ENCODE measurements at places on chromosomes 6 and 20.

GRCh38 chr20:32289661-32290431 is 12.4 kb downstream of the KIF3B start:
- no peaks in the 10 kb centered on the region for H3K27me3 ChIP-seq
- no peaks in the 10 kb centered on the region for H3K36me3 ChIP-seq
- H3K4me3 ChIP-seq = no peak overlapping the region
- H3K4me1 ChIP-seq = peaks cover 27% of the 10 kb centered on the region
- no peak overlapping the region for H3K27ac ChIP-seq
- no peak for DNase-seq

GRCh38 chr6:44100088-44100550 is 27.1 kb downstream of the MRPL14 start:
- H3K27me3 ChIP-seq = no peaks in the 10 kb centered on the region
- H3K27ac ChIP-seq = no peak overlapping the region
- H3K4me1 ChIP-seq = peaks cover 17% of the 10 kb centered on the region
- peaks cover 4% of the 10 kb centered on the region for H3K36me3 ChIP-seq

DNA sequence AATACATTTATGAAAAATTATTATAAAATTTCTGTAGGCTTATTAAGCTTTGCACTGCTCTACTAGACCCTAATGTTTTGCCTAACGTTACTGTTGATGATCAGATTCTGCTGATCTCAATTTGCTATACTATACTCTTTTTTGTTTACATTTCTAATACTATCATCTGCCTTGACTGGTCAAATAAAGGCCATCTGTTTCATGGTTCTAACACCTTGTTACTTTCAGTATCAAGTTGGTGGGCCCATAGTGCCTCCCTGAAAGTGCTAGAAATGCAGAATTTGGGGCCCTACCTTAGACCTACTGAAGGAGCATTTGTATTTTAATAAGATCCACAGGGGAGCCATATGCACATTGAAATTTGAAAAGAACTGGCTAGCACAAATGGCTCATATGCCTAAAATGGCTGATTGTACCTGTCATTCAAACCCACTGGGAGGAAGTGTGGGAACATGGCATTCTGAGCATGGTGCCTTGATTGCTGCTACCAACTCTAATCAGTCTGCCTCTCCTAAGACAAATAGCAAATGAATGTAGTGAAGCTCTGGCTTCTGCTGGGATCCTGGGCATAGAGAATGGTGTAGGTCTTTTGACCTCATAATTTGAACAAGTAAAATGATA is 199.1 kb upstream of the BTBD3 start:
- H3K27ac ChIP-seq = no peak overlapping the region
- H3K4me1 ChIP-seq = no peaks in the 10 kb centered on the region
- no peak overlapping the region for H3K4me3 ChIP-seq
- no peaks in the 10 kb centered on the region for H3K36me3 ChIP-seq
- no peaks in the 10 kb centered on the region for H3K27me3 ChIP-seq
- DNase-seq = no peak

DNA sequence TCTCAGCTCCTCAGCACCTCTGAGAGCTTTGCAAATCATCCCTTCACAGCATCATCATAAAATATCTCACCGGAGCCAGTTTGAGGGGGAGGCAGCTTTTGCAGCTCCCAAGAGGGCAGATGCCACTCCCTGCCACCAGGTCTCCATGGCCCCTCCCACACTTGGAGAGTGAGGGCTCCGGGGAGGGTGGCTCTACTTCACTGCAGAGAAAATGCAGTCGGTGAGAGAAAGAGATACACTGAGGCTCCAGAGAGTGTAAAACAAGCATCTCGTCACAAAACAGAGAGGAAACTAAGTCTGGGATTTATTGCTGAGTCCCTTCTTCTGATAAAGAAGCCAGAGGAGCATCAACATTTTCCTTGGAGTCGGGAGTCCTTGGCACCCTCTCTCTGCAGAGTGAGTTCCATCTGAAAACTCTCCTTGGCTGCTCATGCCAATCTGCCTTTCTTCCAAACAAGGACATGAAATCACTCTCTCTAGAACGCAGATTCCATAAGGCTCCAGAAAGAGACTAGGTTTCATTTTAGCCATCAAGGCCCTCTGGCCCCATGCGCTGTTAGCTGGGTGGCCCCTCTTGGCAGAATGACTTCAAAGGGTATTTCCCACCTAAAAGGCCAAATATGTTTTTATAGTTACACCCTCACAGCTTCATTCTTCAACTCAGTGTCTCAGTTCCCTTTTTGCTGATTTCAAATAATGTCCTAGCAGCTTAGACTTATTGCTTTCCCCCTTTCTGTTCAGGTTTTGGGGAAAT is 70.6 kb upstream of the F13A1 start:
- no peak overlapping the region for H3K4me3 ChIP-seq
- H3K4me1 ChIP-seq = no peaks in the 10 kb centered on the region
- no peaks in the 10 kb centered on the region for H3K36me3 ChIP-seq
- H3K27me3 ChIP-seq = peaks cover 6% of the 10 kb centered on the region
- no peak for DNase-seq

- peaks cover 6% of the 10 kb centered on the region for H3K27me3 ChIP-seq
- H3K4me3 ChIP-seq = no peak overlapping the region
- H3K36me3 ChIP-seq = no peaks in the 10 kb centered on the region
- peaks cover 21% of the 10 kb centered on the region for H3K4me1 ChIP-seq
These were observed 143.6 kb upstream of the TNFAIP3 start for GRCh38 chr6:137723273-137724017.

DNA sequence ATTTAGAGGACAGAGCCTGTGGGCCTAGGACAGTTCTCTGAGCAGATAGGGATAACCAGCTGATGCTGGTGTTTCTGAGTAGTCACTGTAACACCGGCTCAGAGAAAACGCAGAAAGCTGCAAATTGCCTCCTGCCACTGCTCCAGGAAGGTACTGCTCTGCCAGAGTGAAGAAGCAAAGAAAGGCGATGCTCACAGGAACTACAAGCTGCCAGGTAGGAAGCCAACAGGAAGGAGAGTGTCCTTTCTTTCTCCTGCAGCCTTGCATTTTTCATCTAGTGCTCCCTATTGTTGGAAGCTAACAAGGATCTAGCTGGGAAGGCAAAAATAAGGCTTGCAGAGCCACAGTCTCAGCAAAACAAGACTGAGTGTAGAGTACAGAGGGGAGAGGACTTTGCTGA is 70.7 kb upstream of the RAB32 start:
- H3K27me3 ChIP-seq = no peaks in the 10 kb centered on the region
- H3K4me3 ChIP-seq = no peak overlapping the region
- DNase-seq = no peak
- H3K36me3 ChIP-seq = no peaks in the 10 kb centered on the region

DNA sequence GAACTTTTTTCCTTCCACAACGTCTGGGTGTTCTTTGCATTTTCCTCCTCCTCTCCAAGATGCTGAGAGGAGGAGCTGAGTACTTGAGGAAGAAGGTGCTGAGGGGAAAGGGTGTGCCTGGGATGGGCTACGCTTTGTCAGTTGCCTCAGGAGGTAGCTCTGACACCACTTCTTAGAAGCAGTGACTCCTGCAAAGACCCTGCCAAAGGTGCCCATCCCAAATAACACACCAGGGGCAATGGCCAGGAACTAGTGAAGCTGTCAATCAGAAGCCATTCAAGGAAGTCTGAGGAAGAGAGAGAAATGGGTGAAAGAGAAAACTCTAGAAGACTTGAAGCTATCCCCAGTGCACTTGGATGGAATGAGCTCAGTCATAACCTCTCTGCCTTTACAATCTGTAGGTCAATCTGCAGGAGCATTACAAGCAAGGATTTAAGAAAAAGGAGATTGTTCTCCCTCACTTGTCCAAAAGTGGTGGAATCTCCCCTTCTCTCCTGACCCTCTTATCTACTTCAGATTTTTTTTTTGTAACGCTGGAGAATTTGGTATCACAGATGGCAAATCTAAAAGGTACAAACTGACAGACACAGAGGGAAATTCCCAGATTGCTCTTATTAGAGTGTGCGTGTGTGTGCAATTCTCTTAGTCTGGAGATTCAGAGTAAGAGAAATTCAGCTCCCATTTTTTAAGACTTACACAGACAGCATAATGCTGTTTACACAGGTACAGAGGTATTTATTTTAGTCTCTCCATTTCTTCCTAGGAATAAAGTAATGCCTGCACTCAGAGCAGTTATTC is 242.6 kb downstream of the GMPR start:
- peaks cover 5% of the 10 kb centered on the region for H3K27me3 ChIP-seq
- no peak for DNase-seq
- H3K4me3 ChIP-seq = peak overlapping the region; percentile 7
- peak overlapping the region; percentile 92 for H3K27ac ChIP-seq
- H3K36me3 ChIP-seq = peaks cover 10% of the 10 kb centered on the region

DNA sequence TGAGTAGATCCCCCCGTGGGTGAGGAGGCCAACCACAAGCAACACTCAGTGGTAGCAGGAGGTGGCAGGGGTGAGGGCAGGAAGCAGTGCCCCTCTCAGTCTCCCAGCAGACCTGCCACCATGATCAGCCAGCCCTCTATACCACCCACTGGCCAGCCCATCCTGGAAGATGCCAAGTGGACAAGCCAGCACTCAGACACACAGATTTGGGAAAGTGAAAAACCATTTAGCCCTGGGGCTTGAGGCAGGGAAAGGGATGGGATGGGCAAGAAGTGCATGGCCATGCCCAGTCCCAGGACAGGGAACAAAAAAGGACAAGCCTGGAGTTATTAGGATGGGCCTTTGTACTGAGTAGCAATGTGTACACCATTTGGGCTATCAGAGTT is 76.9 kb downstream of the HFE start:
- DNase-seq = no peak
- no peak overlapping the region for H3K4me3 ChIP-seq
- peaks cover 38% of the 10 kb centered on the region for H3K4me1 ChIP-seq

DNA sequence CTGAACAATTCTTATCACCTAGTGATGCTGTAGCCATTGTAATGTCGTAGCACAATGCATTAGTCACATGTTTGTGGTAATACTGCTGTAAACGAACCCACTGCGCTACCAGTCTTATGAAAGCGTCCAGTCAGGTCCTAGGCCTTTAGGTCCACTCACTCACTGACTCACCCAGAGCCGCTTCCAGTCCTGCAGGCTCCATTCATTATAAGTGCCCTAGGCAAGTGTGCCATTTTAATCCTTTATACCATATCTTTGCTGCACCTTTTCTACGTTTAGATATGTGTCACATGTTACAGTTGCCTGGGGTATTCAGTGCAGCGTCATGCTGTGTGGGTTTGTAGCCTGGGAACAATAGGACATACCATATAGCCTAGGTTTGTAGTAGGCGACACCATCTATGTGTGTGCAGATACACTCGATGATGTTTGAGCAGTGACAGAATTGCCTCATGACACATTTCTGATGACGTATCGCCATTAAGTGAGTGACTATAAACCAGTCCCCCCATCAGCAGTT is 15.4 kb downstream of the IGF2R start:
- peaks cover 3% of the 10 kb centered on the region for H3K27me3 ChIP-seq
- no peak for DNase-seq
- peak overlapping the region; percentile 90 for H3K4me3 ChIP-seq
- H3K36me3 ChIP-seq = no peaks in the 10 kb centered on the region

DNA sequence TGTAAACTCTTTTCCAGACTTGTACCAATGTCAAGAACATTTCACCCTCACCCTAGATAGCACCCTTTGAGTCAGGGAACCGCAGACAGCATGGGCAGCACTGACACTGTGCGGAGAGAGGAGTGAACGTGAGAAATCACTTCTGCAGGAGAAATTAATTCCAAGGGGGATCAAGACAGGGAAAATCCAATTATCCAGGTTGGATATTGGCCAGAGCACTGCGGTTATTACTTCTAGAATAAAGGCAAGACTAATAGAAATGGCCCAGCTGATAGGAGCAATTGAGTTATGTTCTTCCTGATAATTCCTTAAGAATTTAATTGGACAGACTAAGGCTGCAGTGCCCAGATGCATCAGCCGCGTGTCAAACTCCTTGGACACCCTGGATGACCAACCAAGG is 179.6 kb downstream of the SMOC2 start:
- DNase-seq = no peak

GRCh38 chr20:64106435-64106961 is 867 bp downstream of the NPBWR2 start:
- DNase-seq = no peak
- no peak overlapping the region for H3K27ac ChIP-seq

GRCh38 chr6:107841275-107841670 is 17.2 kb upstream of the SCML4 start:
- no peak overlapping the region for H3K4me3 ChIP-seq
- no peaks in the 10 kb centered on the region for H3K36me3 ChIP-seq
- no peaks in the 10 kb centered on the region for H3K4me1 ChIP-seq
- no peak for DNase-seq
- no peak overlapping the region for H3K27ac ChIP-seq

- H3K27me3 ChIP-seq = no peaks in the 10 kb centered on the region
- DNase-seq = no peak
- H3K4me3 ChIP-seq = no peak overlapping the region
- H3K4me1 ChIP-seq = no peaks in the 10 kb centered on the region
- H3K27ac ChIP-seq = no peak overlapping the region
These were observed 201.9 kb downstream of the MOXD1 start for GRCh38 chr6:132199343-132199742.

DNA sequence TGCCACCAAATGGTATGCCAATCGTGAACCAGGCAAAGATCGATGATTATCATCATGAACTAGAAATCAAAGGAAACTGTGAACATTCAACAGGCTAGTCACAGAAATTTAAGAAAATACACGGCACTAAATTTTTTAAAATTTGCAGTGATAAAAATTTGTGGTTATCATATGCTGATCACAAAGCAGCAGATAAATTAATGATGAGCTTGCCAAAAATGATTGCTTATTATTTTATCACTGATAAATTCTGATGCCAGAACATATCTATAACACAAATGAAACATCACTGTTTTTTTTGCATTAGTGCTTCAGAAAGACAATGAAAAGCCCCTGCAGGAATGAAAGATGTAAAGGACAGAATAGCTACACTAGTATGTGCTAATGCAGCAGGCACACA is 1413.2 kb upstream of the MAP3K7 start:
- no peak overlapping the region for H3K27ac ChIP-seq
- no peaks in the 10 kb centered on the region for H3K27me3 ChIP-seq
- no peaks in the 10 kb centered on the region for H3K36me3 ChIP-seq
- H3K4me1 ChIP-seq = no peaks in the 10 kb centered on the region
- DNase-seq = no peak

GRCh38 chr6:45438849-45439406 is 61.2 kb upstream of the SUPT3H start:
- H3K4me1 ChIP-seq = peaks cover 70% of the 10 kb centered on the region
- peaks cover 2% of the 10 kb centered on the region for H3K27me3 ChIP-seq
- no peak overlapping the region for H3K4me3 ChIP-seq
- no peak overlapping the region for H3K27ac ChIP-seq

GRCh38 chr6:151729829-151730495 is 77.5 kb upstream of the ESR1 start:
- no peak overlapping the region for H3K4me3 ChIP-seq
- H3K27me3 ChIP-seq = peaks cover 3% of the 10 kb centered on the region
- DNase-seq = no peak

DNA sequence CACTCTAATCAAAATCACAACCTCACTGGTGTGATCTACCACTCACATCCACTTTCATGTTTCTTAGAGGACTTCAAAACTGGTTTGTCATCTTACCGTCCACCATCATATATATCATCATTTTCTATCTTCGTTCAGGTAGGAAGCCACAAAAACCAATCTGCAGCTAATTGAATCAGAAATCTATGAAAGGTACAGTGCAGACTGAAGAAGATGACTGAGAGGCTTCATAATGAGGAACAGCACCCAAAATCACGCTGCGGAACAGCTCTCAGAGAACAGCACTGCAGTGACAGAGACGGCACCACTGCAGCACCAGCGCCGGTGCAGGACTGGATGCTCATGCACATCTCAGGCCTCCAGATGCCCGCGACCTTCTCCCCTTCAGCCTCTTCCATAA is 13.0 kb downstream of the GMDS start:
- no peak overlapping the region for H3K27ac ChIP-seq
- no peak overlapping the region for H3K4me3 ChIP-seq
- no peak for DNase-seq
- H3K4me1 ChIP-seq = peaks cover 27% of the 10 kb centered on the region

Measured in immature natural killer cell (primary cell).